ENCODE measurements at places on chromosomes 16 and 17.

GRCh38 chr16:89111263-89111662, 17.6 kb downstream of the ACSF3 start:
- DNase-seq, result no peak

DNA sequence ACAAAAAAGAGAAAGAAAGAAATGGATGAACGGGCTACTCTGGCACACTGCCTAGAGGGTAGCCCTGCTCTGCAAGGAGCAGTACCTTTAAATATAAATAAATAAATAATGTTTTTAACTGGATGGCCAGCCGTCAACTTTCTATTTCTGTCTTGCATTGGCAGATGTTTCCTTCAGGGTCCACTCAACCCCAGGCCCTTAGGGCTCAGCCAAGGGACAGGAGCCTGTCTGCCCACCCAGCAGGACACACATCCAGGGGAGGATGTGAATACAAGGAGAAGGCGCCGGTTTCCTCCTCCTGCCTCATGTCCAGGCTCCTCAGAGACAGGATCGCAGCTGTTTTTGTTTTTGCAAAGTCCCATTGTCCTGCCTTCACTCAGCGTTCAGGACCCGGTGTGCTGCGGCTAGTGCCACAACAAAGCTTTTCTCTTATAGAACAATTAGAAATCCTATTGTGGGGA, 22.6 kb downstream of the TTYH2 start:
- no peak for DNase-seq

- peak; percentile 65 for DNase-seq
These were observed 51.3 kb downstream of the ZFP90 start for GRCh38 chr16:68590201-68590994.

DNA sequence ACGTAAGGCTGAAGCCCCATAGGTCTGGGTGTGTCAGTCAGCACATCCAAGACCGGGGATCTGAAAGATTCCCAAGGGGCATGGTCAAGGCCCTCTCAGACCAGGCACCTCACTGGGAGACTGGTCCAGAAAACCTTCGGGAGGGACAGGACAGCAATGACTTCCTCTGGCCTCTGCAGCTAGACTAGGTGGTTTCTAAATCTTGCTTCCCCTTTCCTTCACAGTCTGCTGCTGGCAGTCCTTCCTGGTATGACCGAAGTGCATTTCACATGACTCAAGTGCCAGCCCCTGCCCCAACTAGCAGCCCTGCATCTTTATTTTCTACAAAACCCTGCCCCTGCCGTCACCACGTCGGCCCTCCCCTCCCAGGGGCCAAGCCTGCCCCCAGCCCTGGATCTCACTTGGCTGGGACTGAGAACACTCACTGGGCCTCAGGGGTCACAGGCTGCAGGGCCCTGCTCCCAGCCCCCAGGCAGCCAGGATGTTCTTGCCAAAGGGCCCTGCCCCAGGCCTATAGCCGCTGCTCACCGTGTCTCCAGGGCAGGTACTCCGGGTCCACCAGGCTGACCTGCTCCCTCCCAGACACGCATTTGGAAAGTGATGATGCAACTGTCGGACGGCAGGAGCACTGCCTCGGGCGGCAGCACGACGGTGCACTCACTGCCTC, 18.3 kb downstream of the POLR3K start:
- DNase-seq, result no peak

DNA sequence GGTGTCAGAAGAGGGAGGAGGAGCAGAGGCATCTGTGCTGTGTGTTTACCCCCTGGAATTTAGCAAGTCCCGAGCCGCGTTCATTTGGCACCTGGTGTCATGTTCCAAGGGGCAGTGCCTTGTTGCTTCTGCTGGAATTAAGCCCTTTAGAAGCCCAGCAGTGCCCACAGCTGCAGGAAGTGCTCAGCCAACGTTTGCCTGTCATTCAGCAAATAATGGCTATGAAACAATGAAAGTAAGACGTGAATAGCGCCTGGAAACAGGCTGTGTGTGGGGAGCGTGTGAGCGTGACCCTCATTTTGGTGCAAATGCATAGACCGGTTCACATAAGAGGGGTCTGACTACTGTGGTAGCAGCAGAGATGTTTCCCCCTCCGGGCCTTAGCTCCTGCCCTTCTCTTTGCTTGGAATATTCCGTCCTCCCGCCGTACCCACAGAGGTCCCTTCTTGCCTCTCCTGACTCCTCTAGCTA, 5.8 kb upstream of the ATP2C2 start:
- no peak for DNase-seq

DNA sequence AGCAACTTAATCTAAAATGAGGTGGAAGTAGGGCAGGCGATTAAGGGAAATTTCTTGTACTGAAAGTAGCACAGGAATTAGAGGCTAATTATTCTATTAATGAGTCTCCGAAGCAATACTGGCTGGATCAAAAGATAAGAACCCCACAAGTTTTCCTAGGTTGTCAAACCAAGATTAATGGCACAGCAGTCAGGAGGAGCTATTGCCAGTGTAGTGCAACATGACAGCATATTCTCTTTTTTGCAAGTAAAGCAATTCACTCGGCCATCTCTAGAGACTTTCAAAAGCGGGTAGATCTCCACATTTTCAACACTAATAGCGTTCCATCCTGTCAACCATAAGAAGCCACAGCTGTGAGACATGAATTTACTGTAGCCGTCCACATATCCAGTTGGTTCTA, 81.2 kb downstream of the CYB561 start:
- no peak for DNase-seq

GRCh38 chr16:89727406-89728120, 6.2 kb downstream of the ZNF276 start:
- DNase-seq, result no peak

GRCh38 chr17:1890758-1891450, 61.1 kb downstream of the RPA1 start:
- DNase-seq, result peak; percentile 52

DNA sequence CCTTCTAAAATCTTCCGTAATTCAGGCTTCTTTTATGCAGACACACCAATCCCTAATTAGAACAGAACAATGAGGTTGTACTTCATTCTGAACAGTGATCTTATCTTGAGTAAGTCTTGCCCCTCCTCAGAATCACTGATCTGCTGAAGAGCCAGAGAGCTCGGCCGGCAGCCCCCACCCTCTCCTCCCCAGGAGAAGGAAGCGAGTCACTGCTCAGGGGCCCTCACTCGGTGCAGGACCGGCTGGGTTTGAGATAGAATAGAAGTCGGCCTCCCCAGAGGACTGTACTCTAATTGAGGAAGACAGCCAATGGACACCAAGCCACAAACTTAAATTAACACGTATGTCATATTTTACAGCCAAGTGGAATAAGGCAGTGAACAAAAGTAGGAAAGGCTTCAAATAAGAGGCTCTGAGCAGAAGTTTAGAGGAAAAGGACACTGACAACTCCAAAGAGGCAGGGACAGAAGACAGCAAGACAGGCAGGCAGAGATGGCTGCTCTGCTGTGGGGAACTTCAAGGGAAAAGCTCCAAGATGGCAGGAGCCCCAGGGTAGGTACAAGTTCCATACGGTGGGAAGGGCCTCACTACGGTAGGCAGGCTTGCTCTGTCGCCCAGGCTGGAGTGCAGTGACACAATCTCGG, 18.6 kb downstream of the CREBBP start:
- peak; percentile 71 for DNase-seq

DNA sequence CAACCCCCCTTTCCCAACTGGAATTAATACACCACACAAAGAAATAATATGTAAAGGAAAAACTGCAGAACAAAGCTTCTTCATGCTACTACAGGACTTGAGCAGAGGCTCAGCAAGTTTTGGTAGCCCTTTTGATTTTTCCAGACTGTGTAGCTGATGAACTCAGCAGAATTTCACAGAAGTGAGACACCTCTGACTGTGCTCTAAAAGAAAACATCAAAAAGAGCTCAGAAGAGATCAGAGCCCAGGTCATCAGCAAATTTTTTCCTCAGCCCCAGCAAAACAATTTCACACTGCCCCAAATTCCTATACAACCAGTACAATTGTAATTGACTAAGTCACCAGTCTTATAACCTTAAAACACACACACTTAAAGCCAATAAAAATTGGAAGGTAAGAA, 38.0 kb downstream of the TTC19 start:
- DNase-seq, result no peak

GRCh38 chr17:57264776-57265175, 8.5 kb downstream of the MSI2 start:
- DNase-seq, result no peak

GRCh38 chr16:30066761-30067583, 1.4 kb downstream of the ALDOA start:
- DNase-seq, result no peak

DNA sequence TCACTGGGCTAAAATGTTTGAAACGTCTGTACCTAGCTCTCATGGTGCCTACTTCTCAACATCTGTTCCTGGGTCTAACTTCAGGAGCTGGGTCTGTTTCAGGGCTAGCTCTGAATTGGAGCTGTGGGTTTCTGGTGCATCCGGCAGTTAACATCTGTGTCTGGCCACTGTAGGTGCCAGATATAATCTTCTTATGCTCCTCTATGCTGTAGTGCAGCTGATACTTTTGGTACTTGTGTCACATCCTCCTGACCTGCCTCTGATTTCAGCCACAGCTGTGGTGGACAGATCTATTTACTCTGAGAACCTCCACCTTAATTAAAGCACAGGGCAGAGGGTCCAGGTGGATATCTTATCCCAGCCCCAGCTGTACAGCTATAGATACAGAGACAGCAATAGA, 496.5 kb upstream of the CDH11 start:
- DNase-seq, result peak; percentile 9

GRCh38 chr16:85556456-85557082, 56.6 kb upstream of the GSE1 start:
- peak; percentile 45 for DNase-seq

GRCh38 chr17:49830605-49831004, 17.3 kb downstream of the TAC4 start:
- no peak for DNase-seq

DNA sequence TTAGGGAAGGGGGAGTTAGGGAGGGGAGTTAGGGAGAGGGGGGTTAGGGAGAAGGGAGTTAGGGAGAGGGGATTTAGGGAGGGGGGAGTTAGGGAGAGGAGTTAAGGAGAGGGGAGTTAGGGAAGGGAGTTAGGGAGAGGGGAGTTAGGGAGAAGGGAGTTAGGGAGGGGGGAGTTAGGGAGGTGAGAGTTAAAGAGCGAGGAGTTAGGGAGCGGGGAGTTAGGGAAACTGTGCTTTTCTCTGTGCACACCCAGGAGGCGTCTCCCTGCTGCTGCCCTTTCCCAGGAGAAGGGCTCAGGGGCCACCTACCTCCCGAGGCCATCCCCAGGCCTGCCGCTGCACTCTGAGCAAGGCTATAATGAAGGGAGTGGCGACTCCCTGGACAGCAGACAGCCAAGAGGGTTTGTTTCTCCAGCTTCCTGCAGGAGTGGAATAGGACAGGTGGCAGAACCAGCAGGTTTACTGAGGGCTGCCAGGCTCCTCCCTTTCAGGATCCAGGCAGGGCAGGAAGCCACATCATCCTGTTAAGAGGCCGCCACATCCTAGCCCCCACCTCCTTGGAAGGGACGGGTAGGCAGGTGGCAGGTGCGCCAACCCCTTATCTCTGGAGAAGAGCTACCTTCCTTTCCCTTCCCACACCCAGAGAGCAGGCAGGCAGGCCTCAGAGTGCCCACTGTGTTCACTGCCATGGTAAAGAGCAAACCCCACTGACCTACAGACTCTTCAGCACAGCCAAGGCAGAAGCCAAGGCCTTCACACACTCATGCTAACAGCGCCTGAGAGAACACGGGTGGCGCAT, 4.3 kb downstream of the CANT1 start:
- DNase-seq, result no peak

GRCh38 chr17:82457929-82458178, 687 bp upstream of the NARF start:
- no peak for DNase-seq

- DNase-seq, result no peak
These were observed 57.4 kb downstream of the PLCG2 start for GRCh38 chr16:81836279-81837054.

DNA sequence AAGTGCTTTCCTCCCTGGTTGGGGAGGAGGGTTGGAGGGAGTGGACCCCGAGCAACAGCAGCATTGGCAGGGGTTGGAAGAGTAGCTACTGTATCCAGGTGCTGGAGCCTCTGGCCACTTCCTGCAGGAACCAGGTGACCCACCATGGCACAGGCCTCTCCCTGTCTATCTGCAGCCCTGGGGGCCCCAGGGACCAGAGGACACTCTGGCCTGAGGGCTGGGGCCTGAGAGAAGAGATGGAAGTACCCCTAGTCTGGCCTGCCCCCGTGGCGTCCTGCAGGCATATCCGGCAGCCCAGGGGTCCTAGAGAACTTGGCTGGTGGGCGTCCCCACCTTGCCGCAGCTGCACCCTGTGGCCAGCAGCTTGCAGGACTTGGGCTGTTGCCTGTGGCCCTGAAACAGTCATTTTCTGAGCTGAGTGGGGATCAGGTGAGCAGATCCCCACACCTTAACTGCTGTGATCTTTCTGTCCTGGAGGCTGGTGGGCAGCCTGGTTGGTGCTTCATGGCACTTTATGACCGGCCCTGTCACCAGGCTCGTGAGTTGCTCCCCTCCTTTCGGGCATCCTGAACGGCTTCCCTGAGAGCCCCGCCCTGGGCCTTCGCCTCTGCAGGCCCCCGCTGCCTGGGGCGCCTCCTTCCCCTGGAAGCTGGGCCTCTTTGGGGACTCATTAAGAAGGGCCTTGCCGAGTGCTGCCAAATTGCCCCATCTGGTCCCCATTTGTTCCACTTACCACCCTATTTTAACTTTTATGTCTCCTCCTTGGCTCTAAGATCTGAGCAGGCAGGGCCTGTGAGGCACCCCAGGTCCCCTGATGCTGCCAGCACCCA, 298.6 kb downstream of the SEC14L1 start:
- peak; percentile 78 for DNase-seq

DNA sequence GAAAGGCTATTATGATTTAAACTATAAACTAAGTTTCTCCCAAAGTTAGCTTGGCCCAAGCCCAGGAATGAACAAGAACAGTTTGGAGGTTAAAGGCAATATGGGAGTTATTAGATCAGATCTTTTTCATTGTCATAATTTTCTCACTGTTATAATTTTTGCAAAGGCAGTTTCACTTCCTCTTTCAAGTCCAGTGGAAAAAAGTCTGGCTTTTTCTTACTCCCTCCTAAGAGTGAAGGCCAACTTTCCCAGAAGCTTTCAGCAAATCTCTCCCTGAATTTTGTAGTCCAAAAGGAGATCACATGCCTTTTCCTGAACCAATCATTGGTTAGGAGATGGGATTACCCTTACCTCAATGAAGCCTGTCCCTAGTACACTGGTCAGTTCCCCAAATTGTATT, 9.1 kb upstream of the BLMH start:
- no peak for DNase-seq

DNA sequence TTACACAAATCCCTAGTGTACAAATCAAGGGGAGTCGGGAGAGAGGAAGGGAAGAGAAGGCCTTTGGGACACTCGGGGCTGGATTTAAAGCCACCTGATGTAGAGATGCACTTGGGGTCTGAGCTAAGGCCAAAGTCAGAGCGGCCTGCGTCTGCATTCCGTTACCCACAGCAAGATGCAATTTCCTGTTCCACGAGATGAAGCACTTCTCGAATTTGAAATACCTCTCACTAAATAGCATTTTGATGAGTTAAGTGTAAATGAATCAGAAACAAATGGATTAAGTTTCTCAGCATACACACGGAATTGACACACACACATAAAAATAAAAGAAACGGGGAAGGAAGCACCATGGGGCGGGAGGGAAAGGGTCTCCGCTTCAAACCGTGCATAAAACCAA, 386.0 kb downstream of the SOX9 start:
- DNase-seq, result peak; percentile 44

Measured in A673 (cell line).